ENCODE measurements at places on chromosomes 13 and 19.

DNA sequence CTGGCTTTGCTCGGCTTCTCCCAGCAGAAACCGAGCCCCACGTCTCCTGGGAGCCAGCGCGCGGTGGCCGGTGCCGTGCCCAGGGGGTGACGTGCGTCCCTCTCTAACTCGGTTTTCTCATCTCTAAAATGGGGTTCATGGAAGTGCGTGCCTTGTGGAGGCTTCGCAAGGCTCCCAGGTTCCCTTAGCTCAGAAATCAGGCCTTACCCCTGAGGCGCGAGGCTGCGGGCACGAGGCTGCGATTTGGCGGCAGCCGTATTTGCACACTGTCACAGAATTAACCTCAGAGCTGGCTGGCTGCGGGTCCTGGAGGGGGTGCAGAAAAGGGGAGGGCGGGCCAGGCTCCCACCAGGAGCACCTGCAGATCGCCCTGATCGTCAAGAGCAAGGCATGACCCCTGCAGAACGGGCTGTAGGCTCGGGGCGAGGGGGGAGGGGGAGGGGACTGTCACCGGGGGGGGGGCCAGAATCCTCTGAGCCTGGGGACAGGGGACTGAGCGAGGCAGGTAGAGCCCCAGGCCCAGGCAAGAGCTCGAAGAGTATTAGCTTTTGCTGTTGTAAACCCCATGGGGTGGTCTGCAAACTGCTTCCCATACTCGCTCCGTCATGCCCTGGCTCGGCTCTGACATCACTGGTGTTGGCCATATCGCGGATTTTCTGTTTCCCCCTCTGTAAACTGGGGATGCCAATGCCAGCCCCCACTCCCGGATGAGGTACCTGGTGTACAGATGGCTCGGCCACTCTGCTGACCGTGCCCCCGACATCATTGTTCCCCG, 62.2 kb downstream of the CCNE1 start:
- DNase-seq: no peak

GRCh38 chr19:39160523-39160861, 34.9 kb downstream of the PAK4 start:
- DNase-seq: peak; percentile 62

GRCh38 chr13:114013952-114014629, 40.2 kb upstream of the C13orf46 start:
- no peak for DNase-seq

DNA sequence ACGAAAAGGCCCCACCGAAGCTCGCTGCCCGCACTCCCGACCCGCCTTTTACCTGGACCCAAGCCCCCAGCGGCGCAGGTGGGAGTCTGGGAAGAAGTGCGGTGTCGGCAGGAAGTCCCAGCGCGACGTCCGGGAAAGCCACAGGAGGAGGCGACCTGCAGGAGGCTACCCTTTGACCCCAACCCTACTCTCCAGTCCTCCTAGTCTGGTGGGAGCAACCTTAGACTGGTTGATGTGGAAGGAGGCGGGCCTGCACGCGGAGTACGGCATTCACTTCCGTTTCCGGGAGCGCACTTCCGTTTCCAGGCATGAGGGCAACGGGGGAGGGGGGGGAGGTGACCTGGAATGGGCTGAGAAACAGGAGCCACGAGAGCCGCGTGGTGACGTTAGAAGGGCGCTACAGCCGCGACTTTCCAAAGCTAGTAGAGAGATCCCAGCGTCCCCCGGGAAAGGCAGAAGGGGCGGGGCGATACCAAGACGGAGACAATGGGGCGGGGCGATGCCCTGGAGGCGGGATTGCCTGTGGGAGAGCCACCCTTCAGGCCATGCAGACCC, 28.5 kb downstream of the ZNF266 start:
- DNase-seq: peak; percentile 78

DNA sequence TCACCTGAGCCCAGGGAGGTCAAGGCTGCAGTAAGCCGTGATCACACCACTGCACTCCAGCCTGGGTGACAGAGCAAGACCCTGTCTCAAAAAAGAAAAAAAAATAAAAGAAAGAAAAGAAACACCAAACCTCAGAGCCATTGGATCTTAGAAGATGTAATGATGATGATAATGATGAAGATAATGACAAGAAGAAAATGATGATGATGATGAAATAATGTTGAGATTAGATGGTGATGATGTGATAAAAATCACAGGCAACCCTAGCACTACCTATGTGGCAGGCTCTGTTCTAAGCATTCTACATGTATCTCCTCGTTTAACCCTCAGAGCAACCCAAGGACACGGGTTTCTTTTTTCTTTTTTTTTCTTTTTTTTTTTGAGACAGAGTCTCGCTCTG, 20.1 kb upstream of the HNRNPUL1 start:
- DNase-seq: no peak

Data from mammary epithelial cell (primary cell).